ENCODE measurements at places on chromosomes 12 and 14.

DNA sequence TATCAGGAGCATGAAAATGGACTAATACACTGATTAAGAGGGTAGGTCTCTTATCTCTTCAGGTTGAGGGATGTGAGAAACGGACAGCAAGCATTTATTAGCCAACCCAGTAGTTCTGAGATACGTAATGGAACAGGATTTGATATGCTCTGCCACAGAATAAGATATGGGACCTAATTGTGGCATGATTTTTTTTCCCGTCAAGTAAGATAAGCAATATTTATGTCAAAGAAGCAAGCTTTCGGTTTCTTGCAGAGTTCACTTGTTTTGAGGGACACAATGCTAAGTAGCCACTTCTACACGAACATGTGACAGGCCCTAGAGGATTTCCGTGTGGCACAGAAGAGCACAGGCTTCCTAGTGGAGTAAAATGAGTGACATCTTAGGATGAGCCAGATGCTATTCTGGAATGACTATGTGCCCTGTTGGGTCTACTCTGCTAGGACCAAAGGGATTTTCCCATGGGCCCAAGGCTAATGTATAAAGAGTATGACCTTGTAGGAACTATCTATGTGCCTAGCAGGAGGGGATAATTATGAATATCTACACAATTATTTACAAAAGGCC, 57.9 kb downstream of the SLC38A1 start:
- no peak for DNase-seq

- DNase-seq: peak; percentile 69
These were observed 27.7 kb upstream of the HIGD1C start for GRCh38 chr12:50924439-50925341.

DNA sequence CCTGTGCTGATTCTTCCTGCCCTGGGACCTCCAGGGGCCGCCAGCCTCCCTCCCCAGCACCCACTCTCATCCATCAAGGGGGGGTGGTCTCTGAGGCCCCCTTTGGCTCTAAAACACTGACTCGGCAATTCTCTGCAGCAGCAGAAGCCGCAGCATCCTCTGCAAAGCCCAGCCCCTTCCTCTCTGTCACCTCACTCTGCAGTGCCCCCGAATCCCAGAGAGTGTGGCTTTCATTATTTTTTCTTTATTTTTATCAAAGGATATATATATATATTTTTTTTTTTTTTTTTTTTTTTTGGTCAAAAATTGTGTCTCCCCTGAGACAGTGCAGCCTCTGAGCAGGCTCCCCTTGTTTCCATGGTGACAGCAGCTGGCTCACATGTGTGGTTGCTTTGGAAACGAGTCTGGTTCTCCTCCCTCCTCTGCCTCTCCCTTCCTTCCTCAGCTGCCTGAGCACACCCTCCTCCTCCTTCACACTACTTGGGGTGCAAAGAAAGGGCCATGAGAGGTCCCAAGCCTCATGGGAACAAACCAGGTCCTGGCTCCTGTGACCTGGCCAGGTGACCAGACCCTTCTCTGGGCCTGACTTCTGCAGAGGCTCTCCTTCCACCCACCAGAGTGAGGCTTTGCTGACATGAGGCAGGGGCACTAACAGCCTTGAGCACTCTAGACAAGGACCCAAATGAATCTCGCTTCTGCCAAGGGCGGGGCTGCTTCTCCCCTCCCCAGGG, 100.5 kb downstream of the LRRC74A start:
- peak; percentile 84 for DNase-seq

DNA sequence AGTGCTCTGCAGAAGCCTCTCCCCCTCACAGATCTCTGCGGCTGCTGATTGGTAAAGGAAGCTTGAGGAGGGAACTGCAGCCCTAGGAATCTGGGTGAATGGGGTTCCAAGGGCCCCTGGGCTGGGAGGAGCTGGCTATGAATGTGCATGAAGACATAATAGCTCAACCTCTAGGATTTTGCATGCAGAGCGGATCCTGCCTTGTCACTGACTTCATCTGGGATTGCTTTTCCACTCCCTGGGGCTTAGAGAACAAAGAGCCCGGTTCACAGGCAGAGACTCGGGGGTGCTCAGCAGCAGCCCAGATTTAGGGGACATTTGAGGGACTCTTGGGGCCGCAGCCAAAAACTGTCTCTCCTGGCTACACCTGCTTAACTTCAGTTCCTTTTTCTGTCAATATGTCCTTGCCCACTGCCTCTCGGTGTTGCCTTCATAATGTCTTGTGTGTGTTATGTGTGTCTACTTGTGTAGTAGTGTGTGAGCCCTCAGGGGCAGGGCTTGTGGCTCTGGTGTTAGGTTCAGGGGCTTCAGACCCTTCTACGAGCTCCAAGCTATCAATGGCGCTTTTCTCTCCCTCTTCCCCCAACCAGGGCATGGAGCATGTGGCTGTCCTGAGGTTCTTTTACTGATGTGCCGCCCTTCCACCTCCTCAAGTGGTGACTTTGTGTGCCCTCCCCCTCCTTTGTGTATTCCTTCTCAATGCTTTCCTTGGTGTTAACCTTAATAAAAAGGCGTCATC, 1.9 kb downstream of the CCDC184 start:
- DNase-seq: no peak

- no peak for DNase-seq
These were observed 42.0 kb downstream of the RPS6KA5 start for GRCh38 chr14:91018481-91018880.

DNA sequence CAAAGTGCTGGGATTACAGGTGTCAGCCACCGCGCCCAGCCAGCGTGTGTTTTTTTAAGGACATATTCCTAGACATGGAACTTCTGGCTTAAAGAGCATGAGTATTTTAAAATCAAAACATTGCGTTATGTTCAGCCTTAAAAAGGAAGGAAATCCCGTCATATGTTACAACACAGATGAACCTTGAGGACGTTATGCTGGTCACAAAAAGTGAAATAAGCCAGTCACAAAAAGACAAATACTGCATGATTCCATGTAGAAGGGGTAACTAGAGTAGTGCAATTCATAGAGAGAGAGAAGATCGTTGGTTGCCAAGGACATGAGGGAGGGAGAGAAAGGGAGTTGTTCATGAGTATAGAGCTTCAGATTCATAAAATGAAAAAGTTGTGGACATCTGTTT, 53.9 kb downstream of the ACACB start:
- DNase-seq: no peak

DNA sequence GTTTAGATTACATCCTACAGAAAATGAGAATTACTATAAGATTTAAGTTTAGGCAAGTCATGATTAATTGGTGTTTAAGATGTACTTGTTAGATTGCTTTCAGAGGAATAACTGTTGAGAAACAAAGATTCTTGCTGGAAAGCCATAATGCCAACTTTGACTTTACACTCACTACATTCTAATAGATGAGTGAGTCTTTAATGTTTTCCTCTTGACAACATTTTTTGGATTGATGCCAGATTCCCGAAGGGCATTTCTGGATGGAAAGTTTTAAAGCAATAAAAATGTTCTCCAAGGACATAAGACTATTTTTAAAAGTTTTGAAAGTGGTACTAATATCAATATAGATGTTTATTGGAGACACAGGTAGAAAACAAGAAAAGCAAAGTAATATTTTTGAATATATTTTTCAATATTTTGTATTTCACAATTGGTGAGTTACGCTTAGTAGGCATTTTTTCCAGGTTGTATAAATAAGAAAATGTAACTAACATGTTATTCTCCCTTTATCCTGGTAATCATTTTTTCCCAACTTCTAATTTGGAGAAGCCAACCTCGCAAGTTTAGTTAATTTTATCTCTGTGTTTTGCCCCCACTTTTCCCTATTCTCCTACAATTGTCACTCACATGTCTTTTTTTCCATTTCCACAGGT, 307.3 kb downstream of the CEP128 start:
- no peak for DNase-seq

GRCh38 chr12:66065150-66065549, 65.4 kb downstream of the LLPH start:
- no peak for DNase-seq

DNA sequence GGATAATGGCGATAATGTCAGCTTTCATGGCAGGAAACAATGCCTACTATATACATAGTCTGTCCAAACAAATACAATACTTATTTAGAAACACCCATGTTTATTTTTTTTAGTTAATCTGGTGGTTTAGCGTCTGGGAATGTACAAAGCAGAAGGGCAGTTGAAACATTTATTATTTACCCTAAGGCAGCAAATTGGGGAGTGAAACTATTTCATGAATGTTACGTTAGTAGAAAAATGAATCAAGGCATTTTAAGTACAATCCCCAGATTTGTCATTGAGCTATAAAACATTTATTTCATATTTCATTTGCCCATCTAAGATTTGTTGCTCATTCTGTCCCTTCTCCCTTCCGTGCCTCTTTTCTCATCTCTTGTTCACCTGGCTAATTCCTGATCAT, 87.1 kb upstream of the ATF1 start:
- DNase-seq: no peak

GRCh38 chr12:55932551-55932910, 1.6 kb downstream of the DGKA start:
- DNase-seq: peak; percentile 69

GRCh38 chr14:93940437-93940836, 13.3 kb downstream of the FAM181A start:
- no peak for DNase-seq

DNA sequence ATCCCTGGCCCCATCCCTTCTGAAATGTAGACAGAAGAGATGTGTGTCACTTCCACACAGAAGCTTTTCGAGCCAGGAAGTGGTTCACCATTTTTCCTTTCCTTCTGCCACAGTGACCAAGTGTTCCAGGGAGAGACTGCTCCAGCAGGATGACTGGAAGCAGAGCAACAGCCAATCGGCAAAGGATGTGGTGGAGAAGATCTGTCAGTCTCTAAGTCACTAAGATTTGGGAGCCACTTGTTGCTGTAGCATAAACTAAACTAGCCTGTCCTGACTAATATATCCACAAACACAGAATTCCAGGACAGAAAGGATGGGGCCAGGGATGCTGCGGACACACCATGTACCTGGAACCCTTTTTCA, 42.9 kb downstream of the DUSP6 start:
- DNase-seq: no peak

All from CD4-positive, alpha-beta T cell treated with Interferon gamma for 1 hour (primary cell).